Posterior vena cava (tissue), 2 donors: ENCODE measurements at places on chromosomes 2 and 18. TPM values are rescaled to one million over a fixed set of nuclear protein-coding genes. Genes with fewer than 3 reads are reported as not detected.
A peak's percentile ranks its signal among the peaks of the same experiment; 100 is the strongest.

- no peak for DNase-seq
Measured at GRCh38 chr2:137951586-137951985, 12.7 kb upstream of the HNMT start.

- peak; percentile 57 for DNase-seq
Measured at GRCh38 chr18:48165111-48165866, 234.8 kb upstream of the SMAD2 start.

The SNTG2 gene
- 6.2 TPM for total RNA-seq

- DNase-seq, result no peak
Measured at GRCh38 chr2:198900141-198900540, 557.6 kb downstream of the SATB2 start.

GRCh38 chr2:182724656-182725055 lies 8.6 kb downstream of the DNAJC10 start:
- no peak for DNase-seq

DNA sequence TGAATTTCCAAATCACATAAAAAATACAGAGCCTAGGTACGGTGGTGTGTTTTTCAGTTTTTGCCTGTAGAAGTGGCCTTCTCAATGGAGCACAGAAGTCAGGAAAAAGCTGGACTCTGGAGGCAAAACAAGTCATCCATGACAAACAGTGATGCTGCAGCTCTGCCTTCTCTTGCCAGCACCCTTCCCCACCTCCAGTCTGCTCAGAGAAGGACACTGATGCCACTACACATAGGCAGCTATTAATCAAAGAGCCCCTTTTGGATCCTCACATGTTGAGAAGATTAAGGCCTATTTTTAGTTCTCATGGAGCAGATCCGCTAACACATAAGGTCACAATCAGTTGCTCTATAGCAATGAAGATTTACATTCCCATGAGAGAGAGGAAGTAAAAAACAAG lies 181.6 kb upstream of the GALNT5 start:
- DNase-seq, result no peak

- DNase-seq, result peak; percentile 3
Measured at GRCh38 chr2:120751553-120751952, 15.9 kb downstream of the GLI2 start.

DNA sequence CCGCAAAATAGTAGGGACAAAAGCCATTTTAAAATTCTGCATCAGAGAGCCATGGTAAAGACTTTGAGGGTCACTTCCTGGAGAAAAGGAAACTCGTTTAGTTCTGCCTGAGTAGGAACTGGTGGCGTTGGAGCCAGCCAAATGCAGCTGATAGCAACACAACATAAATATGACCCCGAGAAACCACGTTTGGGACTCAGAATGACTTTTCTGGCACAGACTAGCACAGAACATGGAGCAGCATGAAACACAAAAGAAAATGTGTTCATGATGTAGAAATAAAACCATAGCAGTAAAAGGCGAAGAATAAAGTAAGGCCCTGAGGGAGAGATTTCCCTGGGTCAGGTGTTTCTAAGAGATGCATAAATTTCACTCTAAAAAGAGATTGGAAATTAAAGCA lies 149.2 kb upstream of the KLHL29 start:
- DNase-seq, result no peak

DNA sequence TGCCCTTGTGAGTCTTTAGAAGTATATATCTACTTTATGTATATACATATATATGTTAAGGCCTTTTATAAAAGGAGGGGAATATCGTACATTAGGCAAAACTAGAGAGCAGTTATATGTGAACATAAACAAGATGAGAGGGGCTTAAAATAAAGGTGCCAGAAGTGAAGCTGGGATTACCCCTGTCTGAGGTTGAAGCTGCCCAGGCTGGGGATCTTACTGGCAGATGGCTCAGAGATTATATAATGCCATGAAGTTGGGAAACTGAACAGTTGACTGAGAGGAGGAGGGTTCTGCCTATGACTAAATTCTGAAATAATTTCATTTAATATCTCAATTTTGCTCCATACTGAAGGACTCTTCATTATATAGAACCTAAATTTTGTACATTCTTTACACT lies 6.0 kb downstream of the PNO1 start:
- no peak for DNase-seq

The CDK15 gene
- 1.4 TPM for total RNA-seq

The GBX2 gene
- total RNA-seq, result not detected

The CARF gene
- total RNA-seq, result 9.9 TPM

The SERPINB10 gene
- not detected for total RNA-seq

- DNase-seq, result no peak
Measured at GRCh38 chr2:169891593-169892298, 64.5 kb downstream of the UBR3 start.

DNA sequence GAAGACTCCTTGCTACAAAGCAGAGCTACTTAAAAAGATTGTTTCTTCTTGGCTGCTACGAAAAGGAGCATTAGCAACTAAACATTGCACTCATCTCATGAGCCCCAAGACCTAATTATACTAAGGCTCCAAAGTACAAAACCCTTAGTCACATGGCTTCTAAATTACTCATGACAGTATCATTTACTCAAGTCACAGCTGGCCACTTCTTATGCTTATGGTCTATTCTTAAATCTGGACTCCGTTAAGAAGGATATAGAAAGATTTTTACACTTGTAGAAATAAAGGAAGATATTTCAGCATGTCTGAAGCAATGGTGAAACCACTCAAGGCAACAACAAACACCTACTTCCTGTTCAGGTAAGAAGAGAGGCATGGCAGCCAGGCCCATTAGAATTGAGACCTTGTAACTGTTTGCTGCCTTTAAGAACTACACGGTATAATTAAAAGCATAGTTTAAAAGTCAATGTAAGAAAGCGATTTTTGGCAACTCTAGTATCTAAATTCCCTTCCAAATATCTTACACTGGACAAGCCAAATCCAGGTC lies 12.7 kb downstream of the ANKRD44 start:
- DNase-seq, result no peak

The CD8B2 gene
- total RNA-seq, result not detected

DNA sequence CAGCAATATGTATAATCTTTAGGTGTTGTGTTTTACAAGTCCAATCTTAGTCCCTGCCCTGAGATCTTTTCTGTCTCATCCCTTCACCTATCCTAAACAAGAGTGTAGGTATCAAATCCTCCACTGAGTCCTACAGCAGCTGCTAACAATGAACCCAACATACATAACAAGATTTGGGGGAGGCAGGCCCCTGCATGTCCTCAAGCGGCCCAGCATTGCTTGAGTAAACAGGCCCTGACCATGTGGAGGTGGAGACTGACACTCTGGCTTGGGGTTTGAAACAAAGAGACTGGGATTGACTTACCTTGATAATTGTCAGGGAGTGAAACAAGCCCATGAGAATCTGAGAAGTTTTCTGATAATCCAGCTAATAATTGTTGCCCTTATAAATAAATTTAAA lies 213.4 kb downstream of the STK39 start:
- DNase-seq, result no peak

DNA sequence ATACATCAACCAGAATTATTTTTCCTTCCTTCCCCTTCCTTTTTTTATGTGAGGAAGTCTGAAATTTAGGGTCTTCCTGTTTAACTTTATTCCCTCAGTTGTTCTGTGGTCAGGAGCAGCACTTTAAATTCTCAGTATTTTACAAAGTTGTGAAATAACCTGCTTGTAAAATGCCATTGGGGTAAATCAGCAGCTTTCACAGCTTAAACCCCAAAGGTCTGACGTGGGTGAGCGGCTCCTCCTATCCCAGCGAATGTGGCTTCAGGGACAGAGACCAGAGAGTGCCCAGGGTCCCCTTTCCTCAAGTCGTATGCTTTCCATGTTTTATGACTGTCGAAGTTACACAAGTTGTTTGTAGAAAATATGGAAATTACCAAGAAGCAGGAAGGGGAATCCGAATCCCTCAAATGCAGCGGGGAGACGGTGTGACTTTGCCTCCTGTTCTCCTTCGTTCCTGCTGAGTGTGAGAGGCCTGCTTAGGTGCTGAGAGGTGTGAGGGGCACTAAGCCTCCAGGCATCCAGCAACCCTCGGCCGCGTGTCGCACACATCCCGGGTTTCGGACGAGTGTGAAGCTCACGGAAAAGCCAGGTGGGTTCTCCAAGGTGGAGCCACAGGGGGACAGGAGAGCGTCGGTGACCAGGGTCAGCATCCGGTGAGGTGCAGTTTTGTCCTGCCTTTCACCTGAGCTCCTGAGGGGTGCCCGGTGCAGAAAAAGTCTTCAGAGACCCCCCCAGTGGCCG lies 10.8 kb upstream of the KCNG2 start:
- peak; percentile 58 for DNase-seq

The SULT1C4 gene
- total RNA-seq, result 2.8 TPM

DNA sequence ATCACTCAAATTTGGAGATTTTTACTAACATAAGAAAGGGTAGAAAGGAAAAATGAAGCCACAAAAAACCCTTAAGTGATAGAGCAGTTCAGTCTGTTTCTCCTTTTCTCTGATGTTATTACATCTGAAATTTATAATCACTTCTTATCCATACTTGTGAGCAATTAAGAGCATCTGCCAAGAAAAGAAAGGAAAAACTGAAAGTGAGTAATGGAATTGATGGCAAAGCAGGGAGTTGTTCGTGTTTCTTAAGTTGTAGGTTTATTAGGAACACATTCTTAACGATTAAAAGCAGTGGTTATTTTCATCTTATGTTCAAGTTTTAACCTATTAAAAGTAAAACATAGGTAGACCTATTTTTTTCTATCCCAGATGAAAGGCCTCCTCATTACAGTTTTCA lies 277.7 kb downstream of the RND3 start:
- DNase-seq, result no peak

DNA sequence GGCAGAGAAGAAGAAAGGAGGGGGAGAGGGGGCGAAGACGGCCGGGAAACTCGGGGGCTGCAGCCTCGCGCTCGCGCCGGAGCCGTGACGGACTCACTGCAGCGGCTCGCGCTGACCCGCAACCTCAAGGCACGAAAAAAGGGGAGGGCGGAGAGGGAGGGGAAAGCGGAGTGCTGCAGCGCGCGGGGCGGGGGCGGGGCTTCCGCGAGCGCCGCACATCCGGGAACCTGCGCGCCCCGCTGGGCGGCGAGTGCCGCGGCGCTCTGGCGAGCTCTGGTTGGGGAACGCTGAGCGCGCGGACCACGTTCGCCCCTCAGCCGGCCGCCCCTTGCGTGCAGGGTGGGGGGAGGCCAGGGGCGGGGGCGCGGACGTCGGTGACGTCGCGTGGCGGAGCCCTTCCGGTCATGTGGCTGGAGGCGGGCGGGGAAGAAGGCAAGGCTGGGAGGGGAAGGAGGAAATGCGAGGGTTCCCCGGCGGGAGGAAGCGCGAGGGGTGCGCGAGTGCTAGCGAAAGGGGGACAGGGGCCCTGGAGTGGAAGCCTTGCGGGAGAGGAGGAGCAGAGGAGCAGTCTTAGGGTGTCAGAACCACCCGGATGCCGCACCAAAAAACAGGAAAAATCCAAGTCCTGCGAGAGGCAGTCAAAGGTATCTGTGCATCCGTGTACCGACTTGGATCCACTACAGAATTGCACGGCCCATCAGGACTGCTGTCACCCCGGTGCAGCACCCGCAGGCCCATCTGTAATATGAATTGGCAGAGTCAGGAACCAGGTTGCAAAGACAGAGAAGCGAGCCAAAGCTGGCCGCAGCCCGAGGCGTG lies at the start of gene PPP3R1:
PPP3R1 (minus strand) TSS at position 133 of the 819 bp plus-strand sequence. CDS start 405 bp downstream, outside the sequence.
- DNase-seq, result peak; percentile 99

The EN1 gene
- 4.0 TPM for total RNA-seq

DNA sequence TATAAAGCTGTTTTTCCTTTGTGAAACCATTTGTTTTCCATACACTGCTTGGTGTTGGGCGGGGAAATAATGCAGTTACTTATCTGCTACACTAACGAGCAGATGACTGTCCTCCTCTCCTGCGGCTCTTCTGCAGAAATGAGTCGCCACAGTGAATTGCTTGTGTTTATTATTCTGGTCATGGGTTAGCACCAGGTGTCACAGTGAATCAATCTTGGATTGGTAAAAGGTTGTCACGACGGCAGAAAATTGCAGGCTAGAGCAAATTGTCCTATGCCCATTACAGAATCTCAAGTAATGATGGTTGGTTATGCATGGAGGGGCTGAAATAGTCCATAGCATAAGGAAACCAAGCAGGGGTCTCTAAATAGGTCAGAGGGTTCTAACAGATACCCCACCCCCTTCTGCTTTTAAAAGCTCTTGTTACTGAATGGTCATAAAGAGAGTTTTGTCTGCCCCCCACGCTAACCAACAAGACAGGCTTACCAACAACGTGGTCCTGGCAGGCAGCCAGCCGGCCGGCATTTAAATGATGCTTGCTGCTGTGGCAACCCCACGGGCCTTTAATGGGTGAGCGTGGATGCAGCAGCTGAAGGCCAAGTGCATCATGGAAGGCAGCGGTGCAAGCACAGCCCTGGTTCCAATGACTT lies 29.5 kb downstream of the RAB31 start:
- DNase-seq, result no peak

The ALK gene
- 0.37 TPM for total RNA-seq

DNA sequence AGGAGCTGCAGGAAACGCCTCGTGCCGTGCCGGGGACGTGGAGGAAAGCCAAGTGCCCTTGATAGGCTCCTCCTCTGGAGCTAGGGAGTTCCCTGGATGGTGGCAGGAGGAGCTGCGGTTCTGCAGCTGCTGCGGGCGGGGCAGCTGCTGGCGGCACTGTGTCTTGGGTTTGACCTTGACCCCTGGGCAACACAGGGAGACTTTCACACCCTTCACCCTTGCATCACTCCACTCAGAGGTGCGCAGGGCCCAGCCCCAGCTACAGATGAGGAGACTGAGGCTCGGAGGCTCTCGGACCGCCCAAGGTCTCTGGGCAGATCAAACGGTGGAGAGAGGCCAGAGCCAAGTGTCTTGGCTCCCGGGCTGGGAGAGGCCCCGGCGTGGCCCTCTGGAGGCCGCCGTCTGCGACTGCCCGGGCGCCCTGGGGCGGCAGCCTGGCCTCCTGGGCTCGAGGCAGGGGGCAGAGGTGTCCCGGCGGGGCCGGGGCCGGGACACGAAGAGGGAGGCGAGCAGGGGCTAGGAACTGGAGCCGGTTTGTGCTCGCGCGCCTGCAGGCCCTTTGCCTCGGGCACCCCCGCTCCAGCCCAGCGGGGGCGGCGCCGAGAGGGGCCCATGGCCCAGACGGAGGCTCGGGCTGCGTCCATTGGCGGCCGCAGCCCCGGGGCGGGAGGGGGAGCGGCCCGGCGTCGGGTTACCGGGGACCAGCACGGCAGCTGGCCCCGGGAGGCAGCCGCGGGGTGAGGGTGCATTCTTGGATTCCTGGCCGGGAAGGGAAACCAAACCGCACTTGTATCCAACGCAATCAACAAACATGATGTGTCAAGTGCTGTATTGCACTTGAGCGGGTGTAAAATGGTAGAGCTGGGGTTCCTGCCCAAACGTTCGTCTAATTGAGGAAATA lies 129.6 kb upstream of the SLC1A4 start:
- peak; percentile 95 for DNase-seq

The IMP4 gene
- 48.7 TPM for total RNA-seq

DNA sequence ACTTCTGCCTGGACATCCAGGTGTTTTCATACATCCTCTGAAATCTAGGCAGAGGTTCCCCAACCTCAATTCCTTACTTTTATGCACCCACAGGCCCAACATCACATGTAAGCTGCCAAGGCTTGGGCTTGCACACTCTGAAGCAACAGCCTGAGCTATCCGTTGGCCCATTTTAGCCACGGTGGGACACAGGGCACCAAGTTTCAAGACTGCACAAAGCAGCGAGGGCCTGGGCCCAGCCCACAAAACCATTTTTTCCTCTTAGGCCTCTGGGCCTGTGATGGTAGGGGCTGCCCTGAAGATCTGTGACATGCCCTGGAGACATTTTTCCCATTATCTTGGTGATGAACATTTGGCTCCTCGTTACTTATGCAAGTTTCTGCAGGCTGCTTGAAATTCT lies 5.9 kb downstream of the C2orf69 start:
- DNase-seq, result no peak
